ENCODE measurements at places on chromosomes 3 and 15. TPM values are rescaled to one million over a fixed set of nuclear protein-coding genes. Genes with fewer than 3 reads are reported as not detected.

DNA sequence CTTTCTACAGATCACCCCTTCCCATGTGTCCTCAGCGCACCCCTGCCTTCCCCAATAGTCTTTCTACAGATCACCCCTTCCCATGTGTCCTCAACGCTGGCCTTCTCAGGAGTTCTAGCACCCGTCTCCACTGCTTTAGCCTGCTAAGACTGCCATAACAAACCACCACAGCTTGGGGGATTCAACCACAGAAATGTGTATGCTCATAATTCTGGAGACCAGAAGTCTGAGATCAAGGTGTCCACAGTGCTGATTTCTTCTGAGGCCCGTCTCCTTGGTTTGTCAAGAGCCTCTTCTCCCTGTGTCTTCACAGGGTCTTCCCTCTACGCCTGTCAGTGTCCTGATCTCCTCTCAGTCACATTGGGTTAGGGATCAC lies 68.1 kb upstream of the CGNL1 start:
- no peak for DNase-seq

The FBXO40 gene
- not detected for polyA plus RNA-seq

The GPR149 gene
- polyA plus RNA-seq, result not detected

The CD96 gene
- polyA plus RNA-seq, result 0.01 TPM

The B2M gene
- 857 TPM for polyA plus RNA-seq

The C2CD4B gene
- not detected for polyA plus RNA-seq

DNA sequence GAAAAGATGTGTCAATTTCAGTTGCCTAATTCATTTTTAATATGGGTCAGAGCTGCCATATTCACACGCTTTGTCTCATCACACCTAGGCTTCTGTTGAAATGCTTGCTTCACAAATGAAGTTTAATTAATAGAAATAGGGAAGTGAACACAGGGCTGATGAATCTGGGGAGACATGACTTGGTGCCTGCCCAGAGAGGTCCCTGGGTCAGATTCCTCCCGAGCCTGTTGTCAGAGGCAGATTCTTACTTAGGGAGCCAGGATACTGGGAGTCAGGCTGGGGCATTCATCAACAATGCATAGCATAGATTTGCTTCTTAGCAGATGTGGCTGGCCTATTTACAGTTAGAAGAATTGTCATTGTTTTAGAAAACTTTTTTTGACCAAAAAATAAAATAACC lies 90.6 kb downstream of the CACNA1D start:
- DNase-seq, result no peak

DNA sequence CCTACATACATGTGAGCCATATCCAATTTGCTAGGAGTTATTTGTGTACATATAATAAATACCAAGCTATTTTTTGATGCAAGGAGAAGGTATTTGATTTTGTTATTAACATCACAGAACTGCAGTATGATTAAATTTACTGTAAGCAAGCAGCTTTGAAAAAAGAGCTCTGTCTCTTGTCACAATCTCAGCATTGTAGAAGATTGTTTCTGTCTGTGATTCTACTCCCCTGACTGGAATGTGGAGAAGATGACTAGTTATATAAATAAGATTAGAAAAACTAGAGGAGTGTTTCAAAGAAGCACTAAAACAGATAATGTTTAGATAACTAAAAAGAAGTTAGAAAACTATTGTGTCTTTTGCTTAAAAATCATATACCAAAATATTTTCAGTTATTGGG lies 17.1 kb upstream of the DCBLD2 start:
- DNase-seq, result no peak

DNA sequence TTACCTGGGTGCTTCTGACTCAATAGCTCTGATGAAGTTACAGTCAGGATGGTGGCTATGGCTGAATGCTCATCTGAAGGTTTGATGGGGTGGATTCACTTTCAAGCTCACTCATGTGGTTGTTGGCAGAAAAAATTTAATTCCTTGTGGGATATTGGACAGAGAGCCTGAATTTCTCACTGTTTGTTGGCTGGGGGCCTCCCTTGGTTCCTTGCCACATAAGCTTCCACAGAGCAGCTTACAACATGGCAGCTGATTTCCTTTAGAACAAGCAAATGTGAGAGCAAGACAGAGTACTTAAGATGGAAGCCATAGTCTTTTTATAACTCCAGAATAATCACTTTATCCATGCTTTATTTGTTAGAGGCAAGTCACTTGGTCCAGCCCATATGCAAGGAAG lies 150.6 kb downstream of the PPM1L start:
- DNase-seq, result no peak

DNA sequence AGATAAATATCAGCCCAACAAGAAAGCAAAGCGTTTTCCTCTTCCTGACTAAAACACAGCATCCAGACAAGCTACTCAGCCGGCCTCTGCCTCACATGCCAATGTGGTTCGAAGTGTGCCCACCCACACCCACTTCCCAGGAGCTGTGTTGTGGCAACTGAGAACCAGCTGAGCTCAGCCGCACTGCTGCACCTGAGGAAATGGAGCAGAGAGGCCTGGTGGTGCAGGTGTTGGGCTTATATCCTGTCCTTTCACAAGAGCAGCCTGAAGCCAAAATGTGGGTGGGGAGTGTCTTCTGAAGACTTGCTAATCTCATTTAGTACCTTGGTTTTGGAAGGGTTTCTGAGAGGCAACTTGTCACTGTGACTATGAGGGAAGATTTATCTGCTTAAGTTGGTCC lies 23.0 kb upstream of the RETNLB start:
- no peak for DNase-seq

The EXD1 gene
- not detected for polyA plus RNA-seq

DNA sequence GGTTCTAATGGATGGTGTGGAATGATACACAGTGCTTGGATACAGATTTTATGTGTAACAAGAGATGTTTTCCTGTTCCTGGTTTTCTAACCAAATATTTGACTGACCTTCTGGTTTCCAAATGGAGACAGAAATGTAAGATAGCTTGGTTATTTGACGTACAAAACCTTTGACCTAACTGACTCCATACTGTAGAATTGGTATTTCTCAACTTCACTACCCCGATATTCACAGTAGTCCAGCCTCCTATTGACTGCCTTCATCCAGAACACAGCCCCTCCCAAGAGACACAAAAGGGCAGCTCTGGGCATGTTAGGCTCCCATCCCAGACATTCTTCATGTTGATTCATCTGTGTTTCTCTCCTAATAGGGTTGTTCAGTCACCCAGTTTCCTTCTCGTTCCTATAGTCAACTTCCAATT lies 33.4 kb downstream of the MYO1E start:
- peak; percentile 90 for DNase-seq

The CIDEC gene
- polyA plus RNA-seq, result 19.6 TPM

The ARRDC4 gene
- polyA plus RNA-seq, result 2.5 TPM

DNA sequence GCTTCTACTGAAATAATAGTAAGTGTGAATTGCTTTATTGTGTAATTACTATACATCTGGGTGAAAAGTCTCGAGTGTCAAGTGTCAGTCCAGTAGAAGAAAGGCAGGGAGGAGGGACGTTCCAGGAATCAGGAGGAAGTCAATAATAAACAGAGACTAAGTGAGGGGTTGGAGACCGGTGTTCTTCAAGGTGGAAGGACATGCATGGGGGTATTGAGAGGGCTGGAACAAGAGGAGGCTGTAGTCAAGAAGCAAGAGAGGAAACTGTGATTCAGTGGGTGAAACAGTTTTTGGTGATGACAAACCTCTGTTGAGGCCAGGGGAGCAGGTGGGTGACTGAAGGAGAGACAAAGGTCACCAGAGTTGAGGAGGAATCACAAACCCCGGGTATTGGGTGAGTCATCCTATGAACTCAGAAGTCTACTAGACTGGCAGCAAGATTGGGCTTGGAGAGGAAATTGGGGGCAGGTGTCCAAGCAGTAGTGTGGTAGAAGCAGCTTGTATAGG lies 11.6 kb upstream of the SCAMP5 start:
- no peak for DNase-seq

GRCh38 chr3:184177331-184177731 lies 2.7 kb downstream of the AP2M1 start:
- DNase-seq, result no peak

- no peak for DNase-seq
Measured at GRCh38 chr3:13233487-13234485, 160.6 kb upstream of the IQSEC1 start.

All from HepG2 (cell line).